ENCODE measurements at places on chromosomes 2 and 18.

DNA sequence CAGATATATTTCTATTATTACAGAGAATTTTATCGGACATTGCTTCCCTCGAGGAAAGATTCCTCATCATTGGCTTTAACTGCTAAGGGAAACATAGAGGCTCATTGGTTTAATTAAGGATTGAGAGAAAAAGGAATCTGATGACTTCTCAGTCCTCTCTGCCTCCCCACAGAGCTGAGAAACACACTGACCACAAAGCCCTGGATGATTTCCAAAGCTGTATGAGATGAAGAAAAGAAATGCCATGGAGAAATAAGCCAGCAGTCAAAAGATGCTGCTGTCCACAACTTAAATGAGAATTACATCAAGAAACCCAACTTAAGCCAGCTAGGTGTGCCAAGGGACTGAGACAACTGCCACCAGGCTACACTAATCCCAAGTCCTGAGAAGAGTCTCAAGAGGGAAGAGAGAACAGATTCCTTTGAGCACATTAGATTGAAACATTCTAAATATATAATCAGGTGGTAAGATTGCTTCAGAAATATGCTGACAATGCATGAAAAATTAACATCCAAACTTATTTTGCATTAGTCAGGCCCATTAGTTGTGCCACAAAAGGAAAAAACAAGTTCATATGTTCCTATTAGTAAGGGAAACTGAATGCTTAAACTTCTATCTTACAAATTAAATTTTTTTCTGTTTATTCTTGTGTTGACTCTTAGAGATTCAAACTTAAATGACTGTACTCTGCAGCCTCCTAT, 308.1 kb upstream of the CYRIA start:
- DNase-seq: no peak

DNA sequence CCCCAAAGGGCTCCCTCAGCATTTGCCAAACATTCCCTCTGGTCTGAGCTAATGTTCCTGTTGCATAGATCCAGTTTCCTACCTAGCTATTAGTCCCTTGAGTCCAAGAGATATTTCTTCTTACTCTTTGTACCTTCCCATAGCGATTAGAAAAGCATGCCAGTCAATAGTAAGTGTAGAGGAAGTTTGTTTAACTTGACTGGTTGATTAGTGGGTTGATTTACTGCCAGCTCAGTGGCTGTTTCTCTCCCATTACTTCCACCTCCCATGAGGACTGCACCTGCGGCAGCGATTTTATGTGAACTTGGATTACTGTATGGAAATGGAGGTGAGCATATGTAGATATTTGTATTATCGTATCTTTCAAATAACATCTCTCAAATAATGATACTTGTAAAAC, 1748.4 kb upstream of the CELF4 start:
- DNase-seq: no peak

- DNase-seq: no peak
These were observed 69.3 kb downstream of the BCL11A start for GRCh38 chr2:60484133-60484645.

- no peak for DNase-seq
These were observed 14.5 kb upstream of the BMP10 start for GRCh38 chr2:68885811-68886075.

DNA sequence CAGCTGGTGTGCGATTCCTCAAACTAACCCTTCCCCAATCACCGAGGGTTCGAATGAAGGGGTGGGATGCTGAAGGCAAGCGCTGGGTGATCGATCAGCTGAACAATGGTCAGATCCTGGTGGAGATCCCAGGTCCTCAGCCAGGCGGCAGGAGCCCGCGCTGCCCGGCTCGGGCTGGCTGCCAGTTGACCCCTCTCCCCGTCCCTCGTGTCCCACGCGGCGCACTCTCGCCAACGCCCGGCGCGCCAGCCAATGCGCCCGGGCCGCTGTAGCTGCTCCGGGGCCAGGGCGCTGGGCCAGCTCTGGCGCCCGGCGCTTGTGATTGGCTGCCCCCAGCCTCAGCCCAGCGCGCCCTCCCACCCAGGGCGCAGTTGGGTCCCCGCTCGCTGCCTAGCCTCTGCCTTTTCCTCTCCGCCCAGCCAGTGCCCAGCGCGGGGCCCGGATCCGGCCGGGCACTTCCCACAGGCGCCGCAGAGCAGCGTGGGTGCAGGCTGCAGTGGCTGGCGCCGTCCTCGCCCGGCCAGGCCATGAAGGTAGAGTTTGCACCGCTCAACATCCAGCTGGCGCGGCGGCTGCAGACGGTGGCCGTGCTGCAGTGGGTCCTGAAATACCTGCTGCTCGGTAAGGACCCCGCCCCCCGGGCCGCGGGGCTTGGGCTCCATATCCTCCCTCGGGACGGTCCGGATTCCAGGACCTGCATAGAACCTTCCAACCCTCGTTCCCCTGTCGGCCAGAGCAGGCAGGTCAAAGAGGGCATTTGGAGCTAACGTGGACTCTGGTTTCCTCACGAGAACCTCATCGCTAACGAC, at the start of gene MOGAT1:
TSS of gene MOGAT1 (plus strand) at position 400 of the 809 bp plus-strand sequence. CDS start at position 528, 128 bp downstream.
- DNase-seq: no peak

- DNase-seq: no peak
These were observed 30.5 kb downstream of the PDK1 start for GRCh38 chr2:172586245-172586891.

DNA sequence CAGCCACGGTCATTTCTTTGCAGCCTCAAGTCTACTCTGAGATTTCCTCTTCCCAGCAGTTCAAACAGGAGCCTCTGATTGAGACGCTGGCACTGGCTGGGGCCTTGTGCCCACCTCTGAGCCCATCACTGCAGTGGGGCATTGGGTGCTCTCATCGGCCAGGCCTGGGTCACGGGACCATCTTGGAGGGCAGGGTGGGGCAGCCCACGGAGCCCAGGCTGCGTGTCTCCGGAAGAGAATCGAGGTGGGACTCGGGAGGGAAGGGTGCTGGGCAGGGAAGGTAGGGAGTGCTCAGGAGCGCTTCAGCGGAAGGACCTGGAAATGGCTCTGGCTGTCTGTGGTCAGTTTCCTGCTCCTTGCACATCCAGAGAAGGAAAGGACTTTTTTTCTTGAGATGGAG, 82.4 kb downstream of the RTP5 start:
- DNase-seq: no peak

DNA sequence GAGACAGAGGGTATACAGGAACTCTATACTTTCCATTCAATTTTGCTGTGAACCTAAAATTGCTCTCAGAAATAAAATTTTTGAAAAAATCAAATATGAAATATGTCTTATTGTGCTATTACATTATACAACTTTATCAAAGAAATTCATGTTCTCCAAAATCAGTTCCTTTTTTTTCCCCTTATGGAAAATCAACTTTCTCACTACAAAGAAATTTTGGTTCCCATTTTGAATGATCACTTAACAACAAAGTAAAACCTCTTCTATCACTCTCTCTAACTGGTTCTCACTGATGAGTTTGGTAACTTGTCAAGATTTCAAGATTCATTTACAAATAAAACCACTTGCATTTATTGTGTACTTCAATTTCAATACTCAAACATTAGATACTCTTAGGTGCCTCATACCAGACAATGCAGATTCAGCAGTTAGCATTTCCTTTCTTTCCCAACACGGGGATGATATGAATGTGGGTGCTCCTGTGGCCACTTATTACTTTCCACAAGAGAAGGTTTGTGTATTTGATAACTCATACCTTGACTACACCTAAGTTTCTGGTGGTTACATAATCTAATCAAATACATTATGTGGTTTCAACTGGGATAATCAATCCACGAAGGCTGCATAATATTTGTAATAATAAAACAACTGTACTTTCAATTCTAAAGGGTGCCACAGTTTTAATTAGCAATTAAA, 6.4 kb downstream of the PSME4 start:
- no peak for DNase-seq

GRCh38 chr2:238591732-238592131, 165.0 kb downstream of the ASB1 start:
- no peak for DNase-seq
